ENCODE measurements at places on chromosomes 7 and 10. TPM values are rescaled to one million over a fixed set of nuclear protein-coding genes. Genes with fewer than 3 reads are reported as not detected.

DNA sequence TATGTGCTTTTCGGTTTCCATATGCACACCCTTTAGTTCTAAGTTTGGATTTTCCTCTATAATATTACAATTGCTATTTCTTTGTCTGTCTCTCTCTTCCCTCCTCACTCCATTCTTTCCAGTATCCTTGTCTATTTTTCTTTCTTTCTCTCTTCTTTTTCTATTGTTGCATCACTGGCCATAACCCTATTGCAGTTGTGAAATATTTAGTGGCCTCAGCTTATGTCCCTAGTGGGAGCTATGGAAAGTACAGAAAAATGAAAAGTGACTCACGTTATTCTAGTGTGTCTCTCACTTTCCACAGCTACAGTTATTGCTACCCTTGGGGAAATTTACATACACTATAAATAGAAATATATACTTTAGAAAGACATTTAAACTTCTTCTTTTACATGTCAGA lies 59.1 kb downstream of the CNTNAP2 start:
- no peak for DNase-seq

GRCh38 chr10:49298671-49298982 lies 343 bp upstream of the C10orf71 start:
- DNase-seq, result no peak

DNA sequence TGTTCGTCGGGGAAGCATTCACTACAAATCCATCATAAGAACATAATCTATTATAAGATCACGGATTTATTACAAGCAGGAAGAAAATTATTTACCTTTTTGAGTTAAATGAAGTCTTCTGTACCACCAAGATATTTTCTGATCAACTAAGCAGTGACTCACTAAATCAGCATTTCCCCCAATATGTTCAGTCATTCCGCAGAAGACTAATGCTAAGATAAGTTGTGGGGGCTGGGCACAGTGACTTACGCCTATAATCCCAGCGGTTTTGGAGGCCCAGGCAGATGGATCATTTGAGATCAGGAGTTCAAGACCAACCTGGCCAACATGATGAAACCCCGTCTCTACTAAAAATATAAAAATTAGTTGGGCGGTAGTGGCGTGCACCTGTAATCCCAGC lies 144.2 kb upstream of the EGR2 start:
- no peak for DNase-seq

DNA sequence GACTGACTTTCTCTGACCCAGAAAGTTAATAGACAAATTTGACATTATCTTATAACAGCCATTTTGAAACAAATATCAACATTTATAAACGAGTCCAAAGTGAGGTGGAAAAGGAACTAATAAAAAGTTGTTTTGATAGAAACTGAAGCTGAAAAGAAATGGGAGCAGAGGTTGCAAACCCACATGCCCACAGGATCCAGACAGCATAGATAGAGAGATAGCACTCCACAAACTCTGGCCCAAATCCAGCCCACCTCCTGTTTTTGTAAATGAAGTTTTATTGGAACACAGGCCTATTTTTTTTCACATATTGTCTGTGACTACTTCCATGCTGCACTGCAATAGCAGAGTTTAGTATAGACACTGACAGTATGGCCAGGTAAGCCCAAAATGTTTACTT lies 171.9 kb downstream of the PRKG1 start:
- no peak for DNase-seq

GRCh38 chr10:49803988-49804387 lies 41.9 kb upstream of the OGDHL start:
- no peak for DNase-seq

GRCh38 chr10:54745436-54745835 lies 55.6 kb downstream of the PCDH15 start:
- DNase-seq, result no peak

DNA sequence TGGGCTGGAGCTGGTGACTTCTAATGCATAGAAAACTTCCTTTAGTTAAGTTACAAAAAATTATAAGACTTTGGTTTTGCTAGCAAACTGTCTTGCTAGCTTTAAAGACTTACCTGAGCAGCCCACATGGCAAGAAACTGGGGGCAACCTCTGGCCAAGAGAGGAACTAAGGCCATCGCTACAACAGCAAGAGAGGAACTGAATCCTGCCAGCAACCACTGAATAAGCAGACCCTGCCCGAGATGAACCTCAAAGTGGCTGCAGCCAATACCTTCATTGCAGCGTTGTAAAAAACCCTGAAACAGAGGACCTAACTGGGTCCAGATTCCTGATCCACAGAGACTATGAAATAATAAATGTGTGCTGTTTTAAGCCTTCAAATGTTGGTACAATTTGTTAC lies 54.6 kb upstream of the STARD3NL start:
- no peak for DNase-seq

DNA sequence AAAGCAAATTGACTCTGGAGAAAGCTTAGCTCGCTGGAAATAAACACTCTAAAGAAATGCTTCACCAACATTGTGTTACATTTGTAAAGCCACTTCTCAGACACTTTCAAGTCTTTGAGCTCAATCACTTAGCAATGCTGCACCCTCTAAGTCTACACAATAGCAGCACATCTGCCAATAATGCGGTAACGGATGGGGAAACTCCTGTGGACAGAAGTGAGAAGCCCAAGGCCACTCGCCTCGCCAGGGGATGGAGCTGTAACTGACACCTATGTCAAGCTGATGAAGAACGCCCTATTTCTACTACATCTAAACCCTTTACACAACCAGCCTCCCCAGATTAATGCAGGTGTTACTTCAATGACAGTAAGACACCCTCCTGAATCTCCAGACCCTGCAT lies 167.7 kb downstream of the SFMBT2 start:
- DNase-seq, result no peak

The MUC3A gene
- under 0.01 TPM for total RNA-seq

The CLCN1 gene
- total RNA-seq, result under 0.01 TPM

The PDE1C gene
- total RNA-seq, result 19.2 TPM

The CACNB2 gene
- total RNA-seq, result 10.6 TPM

The MUC12 gene
- 0.41 TPM for total RNA-seq

The FBXO24 gene
- total RNA-seq, result 0.41 TPM

The FXYD4 gene
- not detected for total RNA-seq

The CALY gene
- 8.2 TPM for total RNA-seq

The SEPTIN7 gene
- 271 TPM for total RNA-seq

The COL13A1 gene
- total RNA-seq, result 2.0 TPM

The AP1S1 gene
- total RNA-seq, result 139 TPM

All from frontal cortex (tissue), 4 donors.